ENCODE measurements at places on chromosomes 1 and 21.
A peak's percentile ranks its signal among the peaks of the same experiment; 100 is the strongest.

- H3K27ac ChIP-seq = peak overlapping the region; percentile 91
- no peak for DNase-seq
- H3K27me3 ChIP-seq = no peaks in the 10 kb centered on the region
- H3K4me3 ChIP-seq = peak overlapping the region; percentile 32
- no peaks in the 10 kb centered on the region for H3K36me3 ChIP-seq
Observed at GRCh38 chr1:104592926-104593325, 843.2 kb downstream of the AMY1C start.

DNA sequence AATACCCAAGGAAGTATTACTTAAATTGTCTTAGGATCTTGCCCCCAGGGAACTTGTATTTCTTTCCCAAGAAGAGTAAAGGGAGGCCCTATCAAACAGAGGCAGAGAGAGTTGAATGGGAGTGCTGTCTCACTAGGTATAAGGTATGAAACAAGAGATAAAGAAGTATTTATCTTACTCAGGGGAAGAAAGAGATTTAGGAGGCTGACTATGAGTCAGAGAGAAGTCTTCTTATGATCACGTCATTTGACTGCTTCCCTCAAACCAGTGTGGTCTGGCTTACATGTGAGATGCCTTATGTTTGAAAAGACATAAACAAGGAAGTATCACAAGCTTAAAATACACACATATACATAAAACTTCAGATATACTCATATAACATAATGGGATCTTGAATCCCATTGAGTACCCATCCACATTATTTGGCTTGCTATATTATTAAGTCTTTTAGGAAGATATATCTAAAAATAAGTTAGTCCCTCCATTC lies 29.6 kb downstream of the DUSP10 start:
- peaks cover 81% of the 10 kb centered on the region for H3K4me1 ChIP-seq
- peak overlapping the region; percentile 87 for H3K27ac ChIP-seq
- peak overlapping the region; percentile 61 for H3K4me3 ChIP-seq
- no peak for DNase-seq
- H3K36me3 ChIP-seq = peaks cover 47% of the 10 kb centered on the region

DNA sequence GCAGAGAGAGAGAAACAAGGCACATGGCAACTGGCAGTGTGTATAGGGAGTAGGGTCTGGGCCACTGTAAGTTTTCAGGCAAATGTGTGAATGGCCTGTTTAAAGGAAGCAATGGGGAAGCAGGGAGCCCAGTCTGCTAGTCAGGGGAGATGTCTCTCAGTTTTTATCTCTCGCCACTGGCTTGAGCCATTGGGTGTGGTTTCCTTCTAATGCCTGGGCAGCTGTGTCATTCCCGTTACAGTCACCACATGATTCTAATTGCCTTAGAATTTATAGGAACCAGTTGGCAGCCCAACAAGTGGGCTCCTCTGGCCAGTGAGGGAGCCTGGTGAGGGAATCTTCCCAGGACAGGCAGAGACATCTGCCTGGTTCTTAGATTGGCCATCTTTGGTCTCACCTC lies 182.4 kb downstream of the DISC1 start:
- H3K4me3 ChIP-seq = no peak overlapping the region
- H3K27me3 ChIP-seq = no peaks in the 10 kb centered on the region
- no peak overlapping the region for H3K27ac ChIP-seq
- no peak for DNase-seq
- no peaks in the 10 kb centered on the region for H3K4me1 ChIP-seq

GRCh38 chr1:101088431-101088830 lies 62.8 kb upstream of the DPH5 start:
- peaks cover 25% of the 10 kb centered on the region for H3K36me3 ChIP-seq
- no peaks in the 10 kb centered on the region for H3K27me3 ChIP-seq
- H3K27ac ChIP-seq = no peak overlapping the region
- H3K4me3 ChIP-seq = no peak overlapping the region
- no peak for DNase-seq

GRCh38 chr1:6483017-6483760 lies 8.3 kb downstream of the PLEKHG5 start:
- no peak overlapping the region for H3K4me3 ChIP-seq
- H3K36me3 ChIP-seq = no peaks in the 10 kb centered on the region
- H3K27me3 ChIP-seq = peaks cover 32% of the 10 kb centered on the region
- H3K27ac ChIP-seq = no peak overlapping the region
- H3K4me1 ChIP-seq = peaks cover 6% of the 10 kb centered on the region

DNA sequence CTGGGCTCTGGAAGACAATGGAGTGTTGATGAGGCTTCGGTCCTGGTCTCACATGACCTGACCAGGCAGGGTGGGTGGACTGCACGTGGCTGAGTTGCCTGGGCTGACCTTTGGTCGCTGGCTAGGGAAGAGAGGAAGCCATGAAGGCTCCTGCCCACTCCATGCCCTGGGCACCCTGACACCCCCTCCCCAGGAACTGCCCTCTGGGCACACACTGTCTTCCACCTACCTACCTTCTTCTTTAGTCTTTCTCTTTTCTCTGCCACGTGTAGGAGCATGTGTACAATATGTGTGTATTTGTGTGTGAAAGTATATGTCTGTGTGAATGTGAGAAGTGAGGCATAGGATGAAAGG lies 15.1 kb downstream of the POU3F1 start:
- H3K4me1 ChIP-seq = peaks cover 39% of the 10 kb centered on the region
- H3K36me3 ChIP-seq = no peaks in the 10 kb centered on the region
- H3K27ac ChIP-seq = no peak overlapping the region

DNA sequence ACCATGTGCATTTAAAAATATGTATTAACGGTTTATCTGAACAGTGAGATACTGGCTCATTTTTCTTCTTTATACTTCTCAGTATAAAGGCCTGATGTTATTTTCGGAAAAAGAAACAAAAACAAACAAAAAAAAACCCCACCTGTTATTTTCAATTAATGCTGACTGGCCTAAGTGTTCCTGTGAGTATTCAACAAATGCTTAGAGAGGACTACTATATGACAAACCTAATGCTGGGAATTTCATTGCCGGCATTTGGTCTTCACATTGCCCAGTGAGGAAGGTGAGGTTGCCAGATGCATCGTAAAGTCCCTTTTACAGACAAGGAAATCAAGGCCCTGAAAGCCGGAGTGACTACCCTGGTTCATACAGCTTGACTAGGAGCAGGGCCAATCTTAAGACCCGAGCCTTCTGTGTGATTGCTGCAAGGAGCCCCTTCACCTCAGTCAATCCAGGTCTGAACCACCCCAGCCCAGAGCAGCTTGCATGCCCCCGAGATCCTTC lies 599 bp downstream of the MRPL24 start:
- peaks cover 28% of the 10 kb centered on the region for H3K4me1 ChIP-seq
- no peaks in the 10 kb centered on the region for H3K27me3 ChIP-seq
- no peak for DNase-seq
- peaks cover 73% of the 10 kb centered on the region for H3K36me3 ChIP-seq

DNA sequence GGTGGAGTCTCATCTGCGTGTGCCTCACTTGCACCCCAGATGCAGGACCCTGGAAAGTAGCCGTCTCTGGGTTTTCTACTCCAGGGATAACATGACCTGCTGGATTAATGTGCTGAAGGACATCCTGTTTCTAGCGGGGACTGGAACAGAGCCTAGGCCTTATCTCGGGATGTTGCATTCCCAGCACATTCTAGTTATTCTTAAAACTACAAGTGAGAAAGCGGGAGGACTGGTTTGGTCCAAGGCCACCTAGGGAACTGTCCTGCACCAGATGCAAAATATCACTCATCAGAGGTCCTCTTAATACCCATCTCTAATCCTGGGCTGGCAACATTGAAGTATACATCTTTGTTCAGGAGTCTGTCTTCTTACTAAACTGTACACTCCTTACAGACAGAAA lies 179.9 kb downstream of the ZC3H11B start:
- H3K4me3 ChIP-seq = no peak overlapping the region
- DNase-seq = no peak
- no peak overlapping the region for H3K27ac ChIP-seq
- no peaks in the 10 kb centered on the region for H3K36me3 ChIP-seq
- H3K27me3 ChIP-seq = no peaks in the 10 kb centered on the region
- no peaks in the 10 kb centered on the region for H3K4me1 ChIP-seq

GRCh38 chr1:154176337-154176736 lies 15.6 kb downstream of the TPM3 start:
- H3K27ac ChIP-seq = peak overlapping the region; percentile 50
- DNase-seq = no peak
- no peaks in the 10 kb centered on the region for H3K27me3 ChIP-seq
- H3K4me3 ChIP-seq = no peak overlapping the region
- peaks cover 63% of the 10 kb centered on the region for H3K4me1 ChIP-seq

DNA sequence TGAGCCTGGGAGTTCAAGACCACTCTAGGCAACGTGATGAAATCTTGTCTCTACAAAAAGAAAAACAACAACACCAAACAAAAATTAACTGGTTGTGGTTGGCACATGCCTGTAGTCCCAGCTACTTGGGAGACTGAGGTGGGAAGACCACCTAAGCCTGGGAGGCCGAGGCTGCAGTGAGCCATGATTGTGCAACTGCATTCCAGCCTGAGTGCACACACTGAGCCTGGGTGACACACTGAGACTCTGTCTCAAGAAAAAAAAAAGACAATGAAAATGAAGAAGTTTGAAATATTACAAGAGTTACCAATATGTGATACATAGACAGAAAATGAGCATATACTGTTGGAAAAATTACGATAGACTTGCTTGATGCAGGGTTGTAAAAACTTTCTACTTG lies 31.9 kb downstream of the PDC start:
- no peaks in the 10 kb centered on the region for H3K27me3 ChIP-seq
- H3K36me3 ChIP-seq = peaks cover 4% of the 10 kb centered on the region
- no peak for DNase-seq
- H3K4me1 ChIP-seq = no peaks in the 10 kb centered on the region
- no peak overlapping the region for H3K4me3 ChIP-seq
- H3K27ac ChIP-seq = no peak overlapping the region

DNA sequence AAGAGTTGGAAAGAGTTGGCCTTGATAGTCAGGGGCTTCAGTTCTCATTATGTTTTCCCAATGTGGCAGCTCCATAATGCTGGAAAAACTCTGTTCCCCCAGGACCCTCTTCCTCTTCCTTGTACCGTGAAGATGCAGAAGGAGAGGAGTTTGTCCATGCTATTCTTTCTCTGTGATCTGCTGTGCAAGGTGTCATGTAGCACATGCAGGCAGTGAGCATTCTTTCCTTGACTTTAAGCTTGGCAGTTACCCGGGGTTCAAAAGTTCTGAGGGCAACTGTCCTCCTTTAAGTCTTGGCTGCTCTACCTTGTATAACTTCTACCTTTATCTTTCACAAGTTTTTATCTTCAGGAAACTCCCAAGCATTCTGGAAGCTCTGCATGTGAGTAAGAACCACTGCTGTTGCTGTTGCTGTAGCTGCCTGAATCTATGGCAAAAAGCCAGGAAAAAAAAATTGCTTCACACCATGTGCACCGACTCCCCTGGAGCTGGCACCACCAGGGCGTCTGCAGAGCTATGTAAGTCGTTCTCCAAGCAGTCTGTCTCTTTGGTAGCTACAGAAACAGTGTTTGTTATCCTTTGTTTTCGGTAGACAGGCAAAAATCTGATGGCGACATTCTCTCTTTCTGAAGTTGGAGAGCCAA lies 42.7 kb upstream of the SLC16A1 start:
- peaks cover 48% of the 10 kb centered on the region for H3K36me3 ChIP-seq
- no peak overlapping the region for H3K4me3 ChIP-seq
- H3K4me1 ChIP-seq = no peaks in the 10 kb centered on the region
- no peak for DNase-seq

DNA sequence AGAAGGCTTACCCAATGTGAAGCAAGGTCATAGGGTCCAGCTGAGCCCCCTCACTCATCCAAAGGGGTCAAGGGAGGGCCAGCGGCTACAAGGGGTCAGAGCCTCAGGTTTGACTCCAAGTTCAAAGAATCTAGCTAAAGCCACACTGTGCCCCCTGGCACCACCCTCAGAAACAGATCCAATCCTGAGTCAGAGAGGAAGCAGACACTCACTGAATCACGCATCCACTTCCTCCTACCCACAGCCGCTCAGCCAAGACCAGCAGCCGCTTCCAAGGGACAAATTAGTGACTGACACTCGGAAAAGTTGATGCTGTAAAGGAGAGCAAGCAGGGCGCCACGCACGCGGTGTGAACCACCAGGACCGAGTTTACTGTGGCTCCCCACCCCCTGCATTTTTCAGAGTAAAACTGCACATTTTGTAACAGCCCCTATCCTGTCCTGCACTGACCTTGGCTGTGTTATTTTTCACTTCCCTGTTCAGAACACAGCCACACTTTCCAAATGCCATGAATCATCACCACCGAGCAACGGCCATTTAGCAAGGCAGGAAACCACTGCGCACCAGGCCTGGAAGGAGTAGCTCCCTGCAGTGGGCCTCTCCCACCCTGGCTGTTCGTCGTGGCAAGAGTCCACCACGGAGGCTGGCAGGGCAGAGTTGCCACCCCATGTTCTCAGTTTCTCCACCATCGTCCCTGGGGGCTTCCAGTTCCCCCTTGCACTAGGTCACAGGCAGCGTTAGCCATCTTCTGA lies 147.8 kb downstream of the TOMM20 start:
- peak overlapping the region; percentile 77 for H3K4me3 ChIP-seq
- peak; percentile 58 for DNase-seq
- H3K36me3 ChIP-seq = no peaks in the 10 kb centered on the region
- H3K4me1 ChIP-seq = peaks cover 83% of the 10 kb centered on the region

DNA sequence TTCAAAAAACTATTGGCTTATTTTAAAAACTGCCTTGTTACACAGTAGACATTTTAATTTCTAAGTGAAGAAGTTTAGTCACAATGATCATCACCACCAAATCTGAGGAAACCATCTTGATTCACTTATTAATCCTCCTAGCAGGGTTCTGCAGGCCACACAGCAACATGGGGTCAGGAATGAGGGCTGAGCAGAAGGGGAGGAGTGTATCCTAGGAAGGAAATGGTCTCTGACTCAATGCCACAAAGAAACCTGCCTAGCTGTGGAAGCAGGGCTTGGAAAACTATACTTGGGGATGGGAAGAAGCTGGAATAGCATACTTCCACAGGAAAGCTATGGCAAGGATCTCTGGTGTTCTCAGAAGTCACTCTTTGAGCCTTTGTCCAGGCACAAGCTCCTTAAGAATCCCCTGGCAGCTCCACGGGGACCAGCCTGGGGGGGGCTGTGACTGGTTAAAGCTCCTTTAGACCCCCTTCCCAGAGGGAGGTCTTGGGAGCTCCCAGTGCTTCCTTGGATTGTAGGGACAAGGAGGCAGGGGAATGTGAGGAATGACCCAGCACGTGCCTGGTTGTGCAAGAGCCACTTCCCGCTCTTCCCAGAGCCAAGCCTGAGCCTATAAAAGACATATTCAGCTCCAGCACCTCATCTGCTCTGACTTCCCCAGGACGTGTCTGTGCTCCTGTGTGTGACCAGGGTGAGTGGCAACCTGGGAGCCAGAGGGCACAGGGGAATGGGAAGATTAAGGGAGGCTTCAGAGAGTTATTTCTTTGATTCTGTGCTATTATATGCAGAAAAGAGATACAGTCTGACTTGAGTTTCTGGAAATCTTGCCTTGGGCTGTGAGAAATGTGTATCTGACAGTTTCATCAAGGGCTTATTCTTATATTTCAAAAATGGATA lies at the start of gene LCE2A:
Gene LCE2A, plus strand, starts transcription at position 645 of the 900 bp plus-strand sequence. CDS start 557 bp downstream, outside the sequence.
- no peaks in the 10 kb centered on the region for H3K4me1 ChIP-seq
- no peaks in the 10 kb centered on the region for H3K36me3 ChIP-seq
- no peak within 1 kb of the TSS for H3K27ac ChIP-seq
- H3K4me3 ChIP-seq = no peak within 1 kb of the TSS
- H3K27me3 ChIP-seq = no peaks in the 10 kb centered on the region

DNA sequence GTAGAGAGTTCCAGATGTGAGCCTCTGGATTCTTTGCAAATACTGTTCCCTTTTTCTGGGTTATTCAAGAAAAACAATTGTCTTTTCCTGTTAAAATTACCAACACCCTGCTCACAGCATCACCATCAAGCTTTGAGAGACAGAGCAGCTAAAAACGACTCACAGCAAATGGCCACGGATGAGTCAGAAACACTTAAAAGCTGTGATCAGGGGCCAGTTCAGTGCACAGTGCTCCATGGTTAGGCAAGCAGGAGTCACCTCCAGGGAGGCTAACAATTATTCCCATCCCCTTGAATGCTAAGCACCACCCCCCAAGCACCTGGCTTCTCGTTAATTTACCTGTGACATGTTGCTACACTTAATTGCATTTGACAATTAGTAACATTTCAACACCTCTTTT lies 128.4 kb upstream of the CAMK1G start:
- H3K27ac ChIP-seq = no peak overlapping the region
- peaks cover 11% of the 10 kb centered on the region for H3K27me3 ChIP-seq
- H3K4me1 ChIP-seq = no peaks in the 10 kb centered on the region
- no peaks in the 10 kb centered on the region for H3K36me3 ChIP-seq

All from activated B cell treated with CpG ODN at 0.5 μM for 24 hours (primary cell).